ENCODE measurements at places on chromosomes 6 and 20.

DNA sequence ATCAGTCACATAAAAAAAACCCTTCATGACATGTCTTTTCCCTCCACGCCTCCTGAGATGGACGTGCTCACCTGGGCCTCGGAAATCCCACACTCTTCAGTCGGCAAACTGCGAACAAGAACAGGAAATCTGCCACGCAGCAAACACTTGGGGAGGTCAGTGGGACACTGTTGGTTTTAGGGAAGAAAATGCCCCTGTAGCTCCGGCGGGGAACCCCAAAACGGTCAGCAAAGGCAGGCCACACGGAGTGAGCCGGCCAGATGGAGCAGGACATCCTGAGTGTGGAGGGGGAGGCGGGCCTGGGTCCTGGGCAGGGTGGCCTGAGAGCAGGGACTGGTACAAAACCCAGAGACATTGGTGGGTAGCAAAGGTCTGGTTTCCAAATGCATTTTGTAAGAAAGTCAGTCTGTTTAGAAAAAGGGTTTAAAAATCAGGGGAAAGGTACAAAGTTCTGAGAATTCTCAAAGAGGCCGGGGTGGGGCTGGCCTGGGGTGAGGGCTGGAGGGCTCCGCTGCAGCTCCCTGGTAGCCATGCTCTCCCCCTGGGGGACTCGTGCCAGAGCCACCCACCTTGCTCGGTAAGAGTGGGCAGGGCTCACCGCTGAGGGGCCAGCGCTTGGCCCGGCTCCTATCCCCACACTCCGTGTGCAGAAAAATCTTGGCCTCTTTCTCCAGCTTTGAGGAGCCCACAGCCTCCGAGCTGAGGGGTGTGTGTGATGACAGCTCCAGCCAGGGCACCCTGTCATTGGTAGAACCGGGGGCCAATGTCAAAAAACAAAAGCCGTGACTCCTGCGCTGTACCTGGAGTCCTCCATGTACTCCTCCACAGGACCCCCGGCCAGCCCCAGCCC lies 5.2 kb downstream of the SLC2A4RG start:
- DNase-seq: no peak

- no peak for DNase-seq
Measured at GRCh38 chr6:157983406-157984119, 1.9 kb downstream of the SYNJ2 start.

DNA sequence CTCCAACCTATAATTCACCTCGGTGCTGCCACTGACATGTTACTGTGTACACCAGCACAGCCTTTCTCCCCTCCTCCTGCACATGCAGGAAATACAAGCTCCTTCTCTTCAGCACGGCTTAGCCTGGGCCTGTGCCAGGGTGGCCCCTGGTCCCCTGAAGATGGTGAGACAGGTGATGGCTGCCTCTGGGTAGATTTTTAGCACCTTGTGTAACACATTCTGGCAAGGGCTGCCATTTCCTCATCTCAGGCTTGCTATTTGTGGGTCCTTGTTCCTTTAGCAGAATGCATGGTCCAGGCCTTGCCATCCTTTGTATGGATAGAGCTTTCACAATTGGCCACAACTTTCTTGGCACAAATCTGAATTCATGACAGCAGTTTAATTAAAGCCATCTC lies 151.3 kb downstream of the CDC5L start:
- DNase-seq: no peak

- no peak for DNase-seq
Measured at GRCh38 chr20:63235399-63235983, at the start of gene BIRC7. BIRC7 (plus strand) TSS chr20:63235905; CDS start chr20:63236097, 192 bp downstream.

- DNase-seq: no peak
Measured at GRCh38 chr6:120947111-120947510, 387.2 kb downstream of the TBC1D32 start.

GRCh38 chr6:104477569-104477968 lies 382.1 kb downstream of the HACE1 start:
- DNase-seq: no peak

- DNase-seq: no peak
Measured at GRCh38 chr20:49794336-49795134, 18.1 kb upstream of the SLC9A8 start.

DNA sequence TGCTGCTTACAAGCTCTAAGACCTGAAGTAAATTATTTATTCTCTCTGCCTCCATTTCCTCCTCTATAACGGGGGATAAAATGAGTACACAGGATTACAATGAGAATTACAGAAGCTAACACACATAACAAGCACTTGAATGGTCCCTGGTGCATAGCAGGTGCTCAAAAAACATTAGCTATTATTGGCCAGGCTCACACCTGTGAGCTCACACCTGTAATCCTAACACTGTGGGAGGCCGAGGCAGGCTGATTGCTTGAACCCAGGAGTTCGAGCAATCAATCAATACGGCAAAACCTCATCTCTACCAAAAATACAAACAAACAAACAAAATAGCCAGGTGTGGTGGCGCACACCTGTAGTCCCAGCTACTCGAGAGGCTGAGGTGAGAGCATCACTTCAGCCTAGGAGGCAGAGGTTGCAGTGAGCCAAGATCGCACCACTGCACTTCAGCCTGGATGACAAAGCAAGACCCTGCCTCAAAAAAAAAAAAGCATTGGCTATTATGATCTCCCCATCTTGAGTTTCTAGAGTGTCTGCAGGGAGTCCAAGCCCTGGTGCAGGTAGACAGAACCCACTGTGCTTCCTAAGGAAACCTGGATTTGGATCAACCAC lies 68.1 kb downstream of the PREX1 start:
- DNase-seq: no peak

DNA sequence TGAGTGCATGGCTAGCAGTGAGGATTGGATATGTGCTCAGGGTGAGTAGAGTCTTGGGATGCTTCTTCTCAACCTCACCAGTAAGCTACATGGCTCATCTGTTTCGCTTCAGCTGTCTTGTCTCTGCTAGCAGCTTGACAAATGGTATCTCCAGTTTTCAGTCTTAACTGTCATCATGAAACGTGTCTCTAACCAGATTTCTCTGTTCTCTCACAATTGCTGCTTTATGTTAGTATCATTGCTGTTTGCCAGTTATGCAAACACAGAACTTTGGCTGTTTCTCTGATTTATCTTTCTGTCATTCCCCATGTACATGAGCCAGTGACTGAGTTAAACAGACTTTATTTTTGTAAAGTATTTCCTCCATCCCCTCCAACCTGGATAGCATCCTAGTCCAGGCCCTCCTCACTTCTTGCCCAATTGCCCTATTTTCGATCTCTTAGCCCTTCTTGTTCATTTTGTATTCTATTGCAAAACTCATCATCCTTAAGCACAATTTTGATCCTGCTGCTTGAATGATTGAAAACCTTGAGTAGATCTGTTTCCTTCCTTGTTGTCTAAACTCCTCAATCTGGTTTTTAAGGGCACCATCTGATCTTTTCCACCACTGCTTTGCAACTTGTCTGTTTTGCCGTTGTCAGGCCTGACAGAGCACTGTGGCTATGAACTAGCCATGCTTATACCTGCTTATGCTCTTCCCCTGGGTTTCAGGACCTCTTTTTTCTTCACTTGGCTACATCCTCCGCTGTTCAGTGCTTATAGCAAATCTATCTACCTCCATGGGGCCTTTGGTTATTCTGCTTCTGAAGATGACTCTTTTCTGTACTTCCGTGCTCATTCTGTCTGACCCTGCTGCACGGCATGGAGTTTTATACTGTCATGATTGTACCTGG lies 37.7 kb upstream of the ADIG start:
- DNase-seq: no peak

DNA sequence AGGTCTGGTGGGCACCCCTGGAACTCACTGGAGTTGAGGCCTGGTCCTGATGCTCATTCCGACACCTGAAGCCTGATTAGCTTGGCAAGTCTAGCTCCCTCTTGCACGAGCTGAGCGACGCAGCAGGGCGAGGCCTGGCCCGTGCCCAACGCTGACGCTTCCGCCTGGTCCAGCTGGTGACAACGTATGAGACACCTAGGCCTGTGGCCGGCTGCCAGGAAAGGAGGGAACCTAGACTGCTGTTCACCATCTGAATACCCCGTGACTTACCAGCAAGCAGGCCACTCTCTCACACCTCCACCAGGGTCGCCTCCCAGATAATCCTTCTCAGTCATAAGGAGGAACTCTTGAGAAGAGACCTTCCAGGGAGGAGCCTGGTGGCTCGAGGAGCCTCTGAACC lies 24.5 kb downstream of the YTHDF1 start:
- no peak for DNase-seq

- DNase-seq: no peak
Measured at GRCh38 chr20:61628901-61629601, 377.0 kb downstream of the CDH4 start.

DNA sequence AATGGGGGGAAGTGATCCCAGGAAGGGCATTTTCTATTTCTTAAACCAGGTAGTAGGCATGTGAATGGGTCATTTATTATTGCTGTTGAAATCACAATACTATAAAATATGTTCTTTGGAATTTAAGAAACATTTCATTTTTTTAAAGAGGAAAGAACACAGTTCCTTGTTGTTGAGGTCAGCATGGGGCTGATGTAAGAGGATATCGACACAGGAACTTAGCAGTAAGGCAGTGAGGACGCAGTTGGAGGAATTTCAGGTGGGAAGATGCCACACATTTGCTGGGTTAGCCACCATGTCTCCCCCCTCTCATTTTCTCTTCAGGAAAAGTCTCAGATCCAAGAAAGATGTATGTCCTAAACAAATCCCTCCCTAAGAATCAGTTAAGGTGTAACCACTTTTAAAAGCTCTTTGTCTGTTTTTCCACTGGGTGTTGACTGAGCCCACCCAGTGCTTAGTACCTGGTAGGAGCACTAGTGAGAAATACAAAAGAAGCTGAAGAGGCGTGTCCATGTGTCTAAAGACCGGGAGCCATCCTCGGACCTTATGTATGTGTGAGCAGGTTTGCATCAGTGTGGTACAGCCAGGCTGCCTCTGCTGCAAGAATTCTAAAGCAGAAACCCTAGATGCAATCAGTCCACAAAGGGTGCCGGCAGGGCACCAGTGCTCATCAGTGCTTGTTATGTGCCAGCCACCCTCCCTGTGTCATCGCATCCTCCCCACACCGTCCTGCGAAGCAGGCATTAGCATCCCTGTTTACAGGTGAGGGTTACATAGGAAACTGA lies 98.9 kb downstream of the TCP11 start:
- DNase-seq: no peak

GRCh38 chr6:89975366-89975765 lies 81.1 kb downstream of the GJA10 start:
- no peak for DNase-seq

DNA sequence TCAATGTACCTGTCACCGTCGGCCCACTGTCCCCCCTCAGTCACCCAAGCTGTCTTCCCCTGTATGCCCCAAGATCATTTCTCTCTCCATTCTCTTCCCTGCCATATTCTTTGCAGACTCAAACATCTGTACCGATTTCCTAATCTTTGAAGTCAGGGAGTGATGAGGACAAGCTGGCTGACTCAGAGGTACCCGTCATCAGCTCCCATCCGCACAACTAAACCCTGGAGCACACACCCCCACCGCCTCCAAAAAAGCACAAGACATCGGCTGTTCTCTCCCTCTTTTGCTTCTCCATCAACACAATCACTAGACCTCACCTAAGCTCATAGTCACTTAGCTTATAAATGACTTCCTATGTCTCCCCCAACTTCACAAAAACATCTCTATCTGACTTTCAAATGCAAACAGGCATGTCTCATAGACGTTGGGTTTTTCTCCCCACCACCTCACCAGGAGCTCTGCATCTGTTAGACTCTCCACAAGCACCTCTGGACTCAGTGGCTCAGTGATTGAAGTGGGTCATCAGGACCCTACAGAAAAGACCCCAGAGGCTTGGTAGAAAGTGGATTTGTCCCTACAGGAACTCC lies 11.5 kb upstream of the NFATC2 start:
- no peak for DNase-seq

GRCh38 chr6:42185597-42185996 lies 9.2 kb downstream of the GUCA1B start:
- no peak for DNase-seq

GRCh38 chr20:2127238-2127637 lies 25.6 kb downstream of the STK35 start:
- no peak for DNase-seq

- DNase-seq: no peak
Measured at GRCh38 chr6:37478827-37479226, 20.9 kb downstream of the CCDC167 start.

- DNase-seq: no peak
Measured at GRCh38 chr20:14374196-14374595, 36.8 kb upstream of the FLRT3 start.
